ENCODE measurements at places on chromosomes 5 and 9.

DNA sequence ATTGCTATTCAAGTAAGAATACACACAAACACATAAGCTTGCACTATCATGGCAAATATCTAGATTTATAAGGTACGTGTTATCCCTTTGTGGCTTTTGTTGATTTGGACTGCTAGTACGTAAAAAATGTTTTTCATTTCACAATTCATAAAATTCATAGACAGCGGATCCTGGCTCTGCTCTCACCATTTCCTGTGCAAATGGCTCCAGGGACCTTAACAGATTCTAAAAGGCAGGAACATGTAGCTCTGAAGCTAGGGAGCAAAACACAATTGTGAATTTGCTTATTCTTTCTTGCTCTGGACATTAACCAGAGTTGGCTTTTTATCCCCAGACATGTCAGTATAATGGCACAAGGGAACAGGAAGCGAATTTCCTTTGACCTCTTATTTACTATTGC is 1019.9 kb upstream of the WWC1 start:
- DNase-seq = no peak

DNA sequence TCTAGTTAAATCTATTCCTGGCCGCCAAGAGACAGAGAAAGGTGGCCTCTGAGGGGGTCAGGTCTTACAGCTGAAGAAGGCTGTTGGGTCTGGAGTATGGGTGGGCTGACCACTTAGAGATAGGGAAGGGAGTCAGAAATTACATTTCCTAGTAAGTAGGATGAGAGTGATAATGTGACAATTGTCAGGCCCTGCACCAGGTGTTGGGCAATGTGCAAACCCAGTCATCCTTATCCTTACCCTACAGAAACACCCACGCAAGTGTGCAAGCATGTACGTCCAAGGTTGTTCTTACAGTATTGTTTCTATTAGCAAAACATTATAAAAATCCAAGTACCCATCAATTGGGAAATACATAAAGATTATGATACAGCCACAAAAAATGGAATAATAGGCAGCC is 9.5 kb downstream of the SPAAR start:
- no peak for DNase-seq

DNA sequence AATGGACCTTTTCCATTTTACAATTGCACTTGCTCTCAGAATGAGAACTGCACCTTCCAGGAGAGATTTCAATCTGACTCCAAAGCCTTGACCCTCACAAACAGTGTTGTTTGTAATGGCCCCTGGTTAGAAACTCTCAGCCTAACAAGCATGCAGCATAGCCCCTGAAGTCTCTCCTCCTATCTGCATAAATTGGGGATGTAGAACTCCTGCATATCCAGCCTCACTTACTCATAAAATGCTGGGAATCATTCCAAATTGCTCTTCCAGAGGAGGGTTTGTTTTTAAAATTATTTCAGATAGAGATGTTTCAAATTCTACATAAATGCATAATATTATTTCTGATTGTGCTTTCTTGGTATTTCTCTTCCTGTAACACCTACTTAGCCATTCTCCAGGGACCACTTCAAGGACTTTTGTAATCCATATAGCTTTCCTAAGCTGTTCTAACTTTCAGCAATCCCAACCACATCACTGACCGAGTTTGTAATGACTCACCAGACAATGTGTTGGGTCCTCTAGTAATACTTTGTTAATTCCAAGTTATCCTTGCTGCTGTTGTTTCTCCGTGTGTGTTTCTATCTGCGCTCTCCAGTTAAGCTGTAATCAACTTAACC is 143.8 kb upstream of the CCDC152 start:
- no peak for DNase-seq

DNA sequence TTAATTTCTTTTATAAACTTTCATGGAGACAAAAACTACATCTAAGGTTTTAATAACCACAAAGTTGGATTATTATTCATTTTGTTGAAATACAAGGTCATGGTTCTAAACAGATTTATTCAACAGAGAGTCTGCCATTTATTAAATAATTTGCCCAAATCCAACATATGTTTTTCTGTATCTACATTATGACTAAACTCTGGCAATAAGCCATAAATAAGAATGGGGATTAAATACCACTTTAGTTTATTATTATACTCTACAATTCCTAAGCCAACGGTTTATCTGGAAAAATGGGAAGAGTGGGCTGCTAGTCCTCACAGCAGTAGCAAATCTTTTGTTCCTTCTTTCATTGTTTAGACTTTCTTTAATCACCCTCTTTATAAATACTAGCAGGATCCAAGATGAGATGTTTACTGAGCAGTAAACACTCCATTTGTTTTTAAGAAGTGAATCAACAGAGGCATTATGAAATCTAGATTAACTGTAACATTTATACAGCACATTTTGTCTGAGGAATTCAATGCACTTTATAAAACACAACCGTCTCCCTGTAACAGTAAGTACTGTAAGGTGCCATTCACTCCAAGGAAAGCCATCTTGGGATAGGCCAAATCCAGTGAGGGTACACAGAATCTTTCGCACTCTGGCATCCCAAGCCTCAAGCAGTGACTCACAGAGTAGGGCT is 89.7 kb downstream of the DROSHA start:
- DNase-seq = no peak

GRCh38 chr9:137988701-137989100 is 111.1 kb downstream of the CACNA1B start:
- DNase-seq = no peak

DNA sequence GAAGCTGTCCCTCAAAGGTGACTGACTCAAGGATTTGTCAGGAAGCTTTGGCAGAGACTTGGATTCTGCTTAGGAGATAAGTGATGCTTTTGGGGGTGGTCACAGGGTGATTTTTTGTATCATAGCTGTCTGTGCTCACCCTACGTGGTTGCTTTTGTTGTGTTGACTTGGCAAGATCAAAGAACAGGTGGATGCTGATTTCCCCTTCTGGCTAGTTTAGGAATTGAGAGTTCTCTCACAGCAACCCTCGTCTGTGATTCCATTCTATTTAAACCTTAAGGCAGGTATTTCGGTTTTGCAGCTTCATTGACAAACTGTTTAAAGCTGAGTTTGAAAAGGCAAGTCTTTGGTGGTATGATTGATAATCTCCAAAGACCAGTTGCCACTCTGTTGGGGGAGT is 27.2 kb downstream of the ARHGAP26 start:
- DNase-seq = no peak

- DNase-seq = no peak
These were observed 5.8 kb upstream of the ENG start for GRCh38 chr9:127860260-127860659.

DNA sequence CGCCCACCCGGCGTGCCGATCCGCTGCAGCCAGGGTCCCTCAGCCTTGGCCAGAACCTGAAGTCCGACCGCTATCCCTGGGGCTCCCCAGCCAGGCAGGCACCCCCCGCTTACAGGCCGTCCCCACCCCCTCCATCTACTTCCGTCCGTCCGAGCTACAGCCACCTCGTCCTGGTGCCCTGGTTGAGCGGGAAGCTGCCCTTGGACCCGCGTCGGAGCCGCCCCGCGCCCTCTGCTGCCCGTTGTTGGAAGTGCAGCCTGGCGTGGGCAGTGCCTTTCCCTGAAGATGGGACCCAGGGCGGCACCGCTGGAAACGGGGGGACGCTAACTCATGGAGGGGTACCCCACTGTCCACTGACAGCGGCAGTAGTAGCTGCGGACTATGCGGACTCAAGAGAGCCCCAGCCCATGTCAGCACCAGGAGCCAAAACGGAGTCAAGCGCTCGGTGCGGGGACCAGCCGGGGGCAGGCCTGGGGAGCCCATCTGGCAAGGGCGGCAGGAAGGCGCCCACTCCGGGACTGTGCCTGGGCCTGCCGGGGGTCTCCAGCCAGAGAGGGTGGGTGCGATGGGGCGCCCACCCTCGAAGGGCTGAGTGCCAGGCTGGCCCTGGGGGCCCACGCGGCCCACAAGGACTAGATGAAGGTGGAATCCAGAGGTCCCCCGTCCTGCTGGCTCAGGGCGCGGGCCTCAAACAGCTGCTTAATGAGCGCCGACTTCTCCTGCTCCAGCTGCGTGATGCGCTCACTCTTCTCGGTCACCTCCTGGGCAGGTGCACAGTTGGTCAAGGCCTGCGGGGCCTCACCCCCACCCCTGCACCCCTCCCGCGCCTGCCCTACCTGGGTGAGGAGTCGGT is 6.1 kb downstream of the SAPCD2 start:
- peak; percentile 63 for DNase-seq

- no peak for DNase-seq
These were observed 67.6 kb upstream of the ATP10B start for GRCh38 chr5:160919626-160920025.

GRCh38 chr9:137785704-137786161 is 91.8 kb upstream of the CACNA1B start:
- DNase-seq = no peak

- peak; percentile 60 for DNase-seq
These were observed 535.9 kb downstream of the DNAH5 start for GRCh38 chr5:13408616-13409015.

DNA sequence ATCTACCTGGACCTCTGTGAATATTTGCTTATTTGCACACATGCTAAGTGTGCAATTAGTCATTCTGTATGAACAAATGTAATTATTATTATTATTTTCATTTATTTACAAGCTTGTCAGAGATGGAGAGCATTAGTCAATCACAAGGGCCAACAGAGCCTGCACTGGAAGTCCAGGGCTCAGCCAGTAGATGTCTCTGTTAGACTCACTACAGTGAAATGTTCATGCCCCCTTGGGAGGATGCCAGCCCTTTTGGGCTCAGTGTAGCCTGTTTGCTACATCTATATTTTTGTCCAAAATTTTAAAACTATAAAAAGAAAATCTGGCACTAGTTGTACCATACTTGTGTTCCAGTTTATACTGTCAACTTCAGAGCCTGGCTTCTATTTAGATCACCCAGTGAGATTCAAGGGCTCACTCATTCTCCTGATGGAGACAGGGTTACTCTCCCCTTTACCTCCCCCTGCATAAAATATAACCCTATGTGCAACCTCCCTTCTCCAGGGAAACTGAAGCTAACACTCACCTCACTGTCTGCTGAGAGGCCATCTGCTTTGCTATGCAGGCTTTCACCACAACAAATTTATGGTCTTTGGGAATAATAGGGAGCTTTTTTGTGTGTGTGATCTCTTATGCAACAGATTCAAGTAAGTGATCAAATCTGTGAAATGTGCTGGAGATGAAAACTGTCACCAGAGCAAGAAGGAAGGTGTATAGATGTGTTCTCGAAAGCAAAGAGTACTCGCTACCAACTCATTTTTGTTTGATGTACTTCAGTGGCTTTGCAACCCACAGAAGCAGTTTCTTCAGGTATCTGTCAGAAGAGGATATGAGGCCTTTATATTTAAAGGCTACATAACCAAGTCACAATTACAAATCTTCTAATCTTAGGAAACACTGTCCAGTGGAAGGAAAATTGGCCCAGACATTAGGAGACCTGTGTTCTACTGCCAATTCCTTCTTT is 99.9 kb upstream of the TLE4 start:
- peak; percentile 17 for DNase-seq

DNA sequence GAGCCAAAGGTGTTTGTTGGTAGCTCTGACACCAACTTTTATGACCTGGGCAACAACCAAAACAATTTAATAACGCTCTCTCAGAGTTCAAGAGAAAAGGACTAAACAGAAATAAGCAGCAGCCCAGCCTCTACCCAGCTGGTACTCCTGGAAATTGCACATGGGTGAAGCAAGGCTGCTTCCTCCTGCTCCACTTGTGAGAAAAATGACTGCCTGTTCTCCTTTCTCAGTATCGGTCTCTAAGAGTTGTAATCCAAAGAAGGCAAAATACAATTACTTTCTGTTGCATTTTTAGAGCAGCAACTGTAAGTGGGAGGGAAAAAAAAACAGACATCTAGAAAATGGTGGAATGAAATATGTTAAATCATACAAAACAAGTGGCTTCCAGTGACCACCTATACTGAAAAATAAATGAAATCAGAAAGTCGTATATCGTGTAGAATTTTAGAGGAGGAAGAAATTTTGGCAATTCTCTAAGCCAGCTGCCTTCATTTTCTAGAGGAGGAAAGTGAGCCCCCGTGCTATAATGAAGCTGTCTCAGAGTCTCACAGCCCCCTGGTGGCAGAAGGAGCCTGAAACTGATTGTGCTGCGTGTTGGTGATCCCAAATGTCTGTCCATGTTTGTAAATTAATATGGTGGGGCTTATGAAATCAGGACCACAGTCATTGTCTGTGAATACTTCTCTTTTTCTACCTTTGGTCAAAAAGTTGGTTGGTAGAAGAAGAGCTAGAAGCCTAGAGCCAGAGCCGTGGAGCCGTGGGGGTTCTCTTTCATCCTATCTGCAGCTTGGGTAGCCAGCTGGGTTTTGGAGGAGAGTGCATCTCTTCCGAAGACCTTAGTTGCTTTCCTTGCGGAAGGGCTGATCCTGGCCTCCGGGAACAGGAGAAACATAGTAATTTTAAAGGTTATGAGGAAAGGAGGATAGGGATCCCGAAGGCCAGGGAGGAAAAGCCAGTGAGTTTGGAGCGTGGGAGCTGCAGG is 139.9 kb downstream of the PIP5K1B start:
- DNase-seq = peak; percentile 47

DNA sequence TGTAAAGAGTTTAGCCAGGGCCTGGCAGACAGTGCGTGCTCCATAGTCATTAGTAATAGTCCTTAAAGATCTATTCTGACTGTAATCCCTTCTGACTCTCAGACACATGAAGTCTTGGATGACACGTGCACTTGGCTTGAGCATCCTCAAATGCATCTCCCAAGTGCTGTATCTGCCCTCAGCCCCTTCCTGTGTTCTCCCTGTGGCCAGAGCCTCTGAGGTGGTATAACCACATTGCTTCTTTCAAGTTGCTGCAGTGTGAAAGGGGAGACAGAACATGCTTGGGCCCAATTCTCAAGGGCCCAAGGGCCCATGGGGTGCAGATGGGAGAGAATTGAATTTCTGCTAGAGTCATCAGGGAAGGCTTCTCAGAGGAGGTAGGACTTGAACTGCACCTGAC is 30.1 kb upstream of the HAND1 start:
- DNase-seq = no peak

DNA sequence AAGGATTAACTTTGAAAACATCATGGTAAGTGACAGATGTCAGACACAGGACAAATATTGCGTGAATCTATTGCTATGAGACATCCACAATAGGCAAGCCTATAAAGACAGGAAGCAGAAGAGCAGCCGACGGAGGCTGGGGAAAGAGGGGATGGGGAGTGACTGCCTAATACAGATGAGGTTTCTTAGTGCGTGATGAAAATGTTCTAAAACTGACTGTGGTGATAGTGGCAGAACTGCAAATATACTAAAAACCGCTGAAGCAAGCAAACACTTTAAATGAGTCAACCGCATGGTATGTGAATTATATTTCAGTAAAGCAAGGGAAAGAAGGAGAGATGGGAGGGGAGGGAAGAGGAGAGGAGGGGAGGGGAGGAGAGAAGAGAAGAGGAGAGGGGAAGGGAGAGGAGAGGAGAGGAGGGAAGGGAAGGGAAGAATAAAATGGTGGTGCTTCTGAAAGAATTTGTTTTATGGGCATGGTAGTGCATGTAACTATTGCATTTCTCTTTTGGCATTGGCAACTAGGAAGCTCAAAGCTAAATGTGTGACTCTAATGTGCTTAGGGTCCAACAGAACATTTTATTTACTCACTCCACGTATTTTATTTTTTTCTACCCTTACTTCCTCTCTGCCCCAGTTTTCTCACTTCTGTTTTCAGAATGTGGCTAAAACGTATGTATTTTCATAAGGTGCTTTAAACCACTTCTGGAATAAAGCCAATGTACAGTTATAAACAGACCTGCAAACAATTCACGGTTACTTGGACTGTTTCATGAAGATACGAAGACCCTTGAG is 21.3 kb downstream of the AKNA start:
- peak; percentile 43 for DNase-seq

GRCh38 chr5:14935341-14935740 is 63.8 kb upstream of the ANKH start:
- no peak for DNase-seq

Measured in urothelium cell line (cell line).